Neural crest cell (in vitro differentiated cells): ENCODE measurements at places on chromosomes 7 and 10.
A peak's percentile ranks its signal among the peaks of the same experiment; 100 is the strongest.

DNA sequence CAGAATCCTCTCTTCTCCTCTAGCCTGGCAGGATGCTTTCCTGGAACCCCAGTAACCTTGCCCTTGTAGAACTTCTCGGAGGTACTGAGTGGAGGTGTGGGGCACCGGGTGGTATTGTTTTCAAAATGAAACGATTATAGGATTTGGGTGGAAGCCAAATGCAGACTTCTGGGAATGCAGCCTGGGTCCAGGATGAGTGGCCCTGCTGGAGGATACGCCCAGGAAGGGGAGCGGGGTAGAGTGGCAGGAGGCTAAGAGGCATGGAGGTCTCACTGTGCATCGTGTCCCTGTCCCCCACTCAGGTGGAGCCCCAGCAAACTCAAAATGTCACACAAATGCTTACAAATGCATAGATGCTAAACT, 109.1 kb upstream of the PPIF start:
- peak overlapping the region; percentile 80 for H3K4me3 ChIP-seq
- peaks cover 32% of the 10 kb centered on the region for H3K27me3 ChIP-seq
- H3K27ac ChIP-seq = peak overlapping the region; percentile 44
- peaks cover 3% of the 10 kb centered on the region for H3K36me3 ChIP-seq

GRCh38 chr10:102419269-102420180, 940 bp upstream of the PSD start:
- H3K4me1 ChIP-seq = peaks cover 68% of the 10 kb centered on the region
- peak overlapping the region; percentile 98 for H3K27ac ChIP-seq
- peak; percentile 92 for DNase-seq

DNA sequence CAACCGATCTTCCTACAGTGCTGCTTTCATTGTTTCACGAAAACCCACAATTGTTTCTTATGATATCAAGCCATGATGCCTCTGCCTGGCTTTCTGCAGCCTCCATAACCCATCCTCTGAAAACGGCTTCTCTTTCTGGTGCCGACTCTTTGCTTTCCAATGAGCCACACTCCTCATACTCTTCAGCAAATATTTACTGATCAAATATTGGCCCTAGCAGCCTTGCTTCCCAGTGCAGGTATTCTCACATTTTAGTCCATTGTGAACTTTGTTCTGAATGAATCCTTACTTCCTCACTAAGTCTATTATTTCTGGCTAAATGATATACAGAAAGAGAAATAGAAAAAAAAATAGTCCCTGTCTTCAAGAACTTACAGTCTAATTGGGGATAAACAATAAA, 35.5 kb downstream of the LAMB1 start:
- H3K4me3 ChIP-seq = no peak overlapping the region
- peaks cover 22% of the 10 kb centered on the region for H3K36me3 ChIP-seq
- H3K27ac ChIP-seq = no peak overlapping the region
- H3K4me1 ChIP-seq = peaks cover 14% of the 10 kb centered on the region
- H3K27me3 ChIP-seq = no peaks in the 10 kb centered on the region

- H3K4me1 ChIP-seq = peaks cover 3% of the 10 kb centered on the region
- H3K27ac ChIP-seq = no peak overlapping the region
- H3K36me3 ChIP-seq = no peaks in the 10 kb centered on the region
- no peak for DNase-seq
Measured at GRCh38 chr7:85230623-85231022, 43.8 kb upstream of the SEMA3D start.

- no peak for DNase-seq
- no peaks in the 10 kb centered on the region for H3K36me3 ChIP-seq
- peaks cover 40% of the 10 kb centered on the region for H3K4me1 ChIP-seq
- no peak overlapping the region for H3K27ac ChIP-seq
- no peak overlapping the region for H3K4me3 ChIP-seq
Measured at GRCh38 chr10:112628951-112629609, 182.1 kb downstream of the VTI1A start.

GRCh38 chr7:127879436-127879835, 151.8 kb downstream of the LRRC4 start:
- H3K36me3 ChIP-seq = no peaks in the 10 kb centered on the region
- H3K27me3 ChIP-seq = no peaks in the 10 kb centered on the region
- H3K27ac ChIP-seq = no peak overlapping the region
- peaks cover 3% of the 10 kb centered on the region for H3K4me1 ChIP-seq

- no peak for DNase-seq
- H3K27me3 ChIP-seq = no peaks in the 10 kb centered on the region
- peaks cover 17% of the 10 kb centered on the region for H3K4me1 ChIP-seq
- no peak overlapping the region for H3K27ac ChIP-seq
- H3K4me3 ChIP-seq = no peak overlapping the region
Measured at GRCh38 chr7:127955051-127955531, 76.1 kb downstream of the LRRC4 start.

DNA sequence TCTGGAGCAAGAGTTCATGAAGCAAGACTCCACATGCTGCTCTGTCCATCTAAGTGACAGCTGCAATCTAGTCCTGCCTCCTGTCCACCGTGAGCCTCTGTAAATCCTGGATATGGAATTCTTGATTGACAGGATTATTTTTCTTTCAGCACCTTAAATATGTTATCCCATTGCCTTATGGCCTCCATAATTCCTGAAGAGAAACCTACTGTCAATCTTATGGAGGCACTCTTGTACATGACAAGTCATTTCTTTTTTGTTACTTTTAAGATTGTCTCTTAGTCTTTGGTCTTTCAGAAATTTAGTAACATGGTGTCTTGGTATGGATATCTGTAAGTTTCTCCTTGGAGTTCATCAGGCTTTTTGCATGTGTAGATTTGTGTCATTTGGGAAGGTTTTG, 82.8 kb downstream of the NPSR1 start:
- no peaks in the 10 kb centered on the region for H3K4me1 ChIP-seq
- H3K36me3 ChIP-seq = no peaks in the 10 kb centered on the region
- H3K27ac ChIP-seq = no peak overlapping the region
- DNase-seq = no peak
- H3K4me3 ChIP-seq = no peak overlapping the region

DNA sequence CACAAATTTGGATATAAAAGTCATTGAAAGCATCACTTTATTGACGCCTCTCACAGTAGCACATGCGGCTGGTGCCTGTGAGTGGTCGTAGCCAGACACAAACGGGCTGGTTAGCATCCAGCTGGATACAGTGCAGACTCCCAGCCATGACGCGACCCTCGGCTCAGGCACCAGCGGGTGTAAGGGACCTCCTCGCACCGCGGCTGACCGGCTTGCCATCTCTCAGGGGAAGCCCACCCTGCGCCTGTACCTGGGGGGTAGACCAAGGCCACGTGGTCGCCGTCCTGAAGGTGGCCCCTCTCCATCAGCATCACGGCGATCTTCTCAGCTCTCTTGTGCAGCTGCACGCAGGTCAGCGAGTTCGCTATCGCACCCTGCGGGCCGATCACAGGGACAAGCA, 213.8 kb downstream of the ZMYND11 start:
- no peak for DNase-seq
- H3K27me3 ChIP-seq = no peaks in the 10 kb centered on the region
- H3K4me1 ChIP-seq = no peaks in the 10 kb centered on the region

- H3K36me3 ChIP-seq = no peaks in the 10 kb centered on the region
- H3K27ac ChIP-seq = no peak overlapping the region
- no peaks in the 10 kb centered on the region for H3K27me3 ChIP-seq
- H3K4me3 ChIP-seq = no peak overlapping the region
Measured at GRCh38 chr7:102891693-102892261, 21.0 kb upstream of the LRRC17 start.

- no peak for DNase-seq
- no peaks in the 10 kb centered on the region for H3K4me1 ChIP-seq
- no peak overlapping the region for H3K4me3 ChIP-seq
- no peak overlapping the region for H3K27ac ChIP-seq
- no peaks in the 10 kb centered on the region for H3K36me3 ChIP-seq
- no peaks in the 10 kb centered on the region for H3K27me3 ChIP-seq
Measured at GRCh38 chr7:81268551-81268950, 349.7 kb upstream of the SEMA3C start.

- no peaks in the 10 kb centered on the region for H3K4me1 ChIP-seq
- H3K27ac ChIP-seq = no peak overlapping the region
- no peak overlapping the region for H3K4me3 ChIP-seq
- DNase-seq = no peak
- H3K27me3 ChIP-seq = peaks cover 4% of the 10 kb centered on the region
Measured at GRCh38 chr7:8516976-8517375, 83.6 kb downstream of the NXPH1 start.

DNA sequence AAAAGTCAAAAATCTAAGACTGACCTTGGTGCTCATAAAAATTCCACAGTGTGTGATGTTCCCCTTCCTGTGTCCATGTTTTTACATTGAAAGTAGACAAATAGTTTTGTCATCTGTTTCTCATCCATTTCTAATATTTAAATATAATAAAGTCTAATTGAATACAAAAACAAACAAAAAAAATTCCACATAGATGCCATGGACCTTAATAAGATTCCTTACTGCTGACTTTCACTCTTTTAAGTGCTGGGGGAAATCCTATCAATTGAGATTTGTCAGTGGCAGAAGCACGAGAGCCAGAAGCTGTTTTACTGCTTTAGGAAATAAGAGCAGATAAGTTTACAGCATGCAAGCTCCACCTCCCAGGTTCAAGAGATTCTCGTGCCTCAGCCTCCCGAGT, 310.0 kb downstream of the ABCA13 start:
- no peak overlapping the region for H3K27ac ChIP-seq
- no peaks in the 10 kb centered on the region for H3K27me3 ChIP-seq
- no peak overlapping the region for H3K4me3 ChIP-seq
- peaks cover 6% of the 10 kb centered on the region for H3K36me3 ChIP-seq
- DNase-seq = no peak
- no peaks in the 10 kb centered on the region for H3K4me1 ChIP-seq

DNA sequence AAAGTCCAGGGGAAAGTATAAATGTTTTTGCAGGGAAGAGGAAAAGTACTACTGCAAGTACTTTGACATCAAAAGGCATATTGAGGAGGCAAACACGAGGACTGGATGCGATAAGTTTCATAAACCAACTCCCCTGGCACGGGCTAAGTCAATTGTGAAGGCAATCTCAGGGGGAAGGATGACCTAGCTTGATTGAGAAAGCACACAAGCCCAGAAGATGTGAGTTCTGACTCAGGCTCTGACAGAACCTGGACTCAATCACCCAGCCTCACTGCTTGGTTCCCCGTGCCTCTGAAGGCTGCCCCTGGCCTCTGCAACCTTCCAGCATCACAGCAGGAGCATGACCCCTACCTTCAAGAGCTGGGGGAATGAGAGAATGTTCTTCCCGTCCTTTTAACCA, 93.2 kb upstream of the ZNF438 start:
- H3K4me1 ChIP-seq = peaks cover 14% of the 10 kb centered on the region
- no peaks in the 10 kb centered on the region for H3K27me3 ChIP-seq
- no peak for DNase-seq

- peaks cover under 1% of the 10 kb centered on the region for H3K4me1 ChIP-seq
- no peak for DNase-seq
- H3K27ac ChIP-seq = no peak overlapping the region
- H3K36me3 ChIP-seq = no peaks in the 10 kb centered on the region
- H3K27me3 ChIP-seq = no peaks in the 10 kb centered on the region
Measured at GRCh38 chr7:112566442-112567324, 85.9 kb downstream of the LSMEM1 start.

DNA sequence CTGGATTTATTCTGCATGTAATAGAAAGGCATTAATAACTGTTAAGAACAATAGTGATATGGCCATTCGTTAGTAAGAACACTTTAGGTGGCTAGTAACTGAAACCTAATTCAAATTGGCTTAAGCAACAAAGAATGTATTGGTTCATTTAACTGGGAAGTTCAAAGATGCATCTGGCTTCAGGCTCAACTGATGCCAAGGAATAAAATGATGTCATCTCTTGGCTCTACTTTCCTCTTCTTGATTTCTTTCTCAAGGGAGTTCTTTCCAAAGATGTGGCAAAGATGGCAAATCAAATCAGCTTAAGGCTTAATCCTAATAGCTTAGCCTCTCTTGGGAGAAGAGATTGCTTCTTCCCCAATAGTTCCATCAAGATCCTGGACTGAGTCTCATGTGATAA, 51.6 kb downstream of the PIK3CG start:
- peaks cover 4% of the 10 kb centered on the region for H3K36me3 ChIP-seq
- no peak for DNase-seq
- no peaks in the 10 kb centered on the region for H3K4me1 ChIP-seq
- peaks cover 5% of the 10 kb centered on the region for H3K27me3 ChIP-seq

DNA sequence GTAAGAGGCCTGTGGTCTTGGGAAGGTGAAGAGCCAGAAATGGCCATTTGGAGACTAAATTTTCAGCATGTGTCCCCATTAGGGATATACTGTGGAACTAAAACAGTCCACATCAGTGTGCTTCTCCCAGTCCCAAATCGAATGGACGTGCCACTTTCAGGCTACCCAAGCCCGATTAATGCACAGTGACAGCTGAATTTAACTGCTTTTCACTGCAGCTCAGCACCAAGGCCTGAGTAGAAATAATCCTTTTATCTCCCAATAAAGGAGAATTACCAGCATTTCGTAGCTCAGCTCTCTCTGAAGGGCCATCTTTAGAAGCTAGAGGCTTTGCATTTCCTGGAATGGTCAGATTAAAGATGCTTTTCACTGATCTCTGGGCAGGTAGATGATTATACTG, 183.3 kb downstream of the NPSR1 start:
- no peak for DNase-seq
- H3K27me3 ChIP-seq = no peaks in the 10 kb centered on the region
- H3K36me3 ChIP-seq = no peaks in the 10 kb centered on the region
- H3K27ac ChIP-seq = no peak overlapping the region
- H3K4me1 ChIP-seq = peaks cover 11% of the 10 kb centered on the region

- H3K4me1 ChIP-seq = peaks cover 8% of the 10 kb centered on the region
- no peak for DNase-seq
- H3K4me3 ChIP-seq = no peak overlapping the region
- H3K27ac ChIP-seq = no peak overlapping the region
- H3K27me3 ChIP-seq = no peaks in the 10 kb centered on the region
Measured at GRCh38 chr10:90913774-90914420, 7.0 kb downstream of the ANKRD1 start.

GRCh38 chr10:14306190-14306589, 24.5 kb downstream of the FRMD4A start:
- H3K36me3 ChIP-seq = no peaks in the 10 kb centered on the region
- H3K27ac ChIP-seq = no peak overlapping the region
- DNase-seq = no peak
- peaks cover 8% of the 10 kb centered on the region for H3K4me1 ChIP-seq

GRCh38 chr7:135964274-135964673, 12.9 kb downstream of the MTPN start:
- H3K27me3 ChIP-seq = no peaks in the 10 kb centered on the region
- H3K4me1 ChIP-seq = peaks cover 17% of the 10 kb centered on the region
- no peaks in the 10 kb centered on the region for H3K36me3 ChIP-seq
- no peak overlapping the region for H3K27ac ChIP-seq

GRCh38 chr7:36939816-36940215, 215.5 kb upstream of the AOAH start:
- no peak for DNase-seq
- peaks cover 9% of the 10 kb centered on the region for H3K36me3 ChIP-seq
- H3K4me1 ChIP-seq = peaks cover 4% of the 10 kb centered on the region
- H3K4me3 ChIP-seq = no peak overlapping the region
- H3K27me3 ChIP-seq = no peaks in the 10 kb centered on the region
- no peak overlapping the region for H3K27ac ChIP-seq

GRCh38 chr10:23095404-23095965, at the start of gene MSRB2:
TSS of gene MSRB2 (plus strand) at chr10:23095579. CDS start at chr10:23095609, 30 bp downstream.
- peak within 1 kb of the TSS; percentile 94 for H3K27ac ChIP-seq
- H3K36me3 ChIP-seq = peaks cover 6% of the 10 kb centered on the region
- H3K27me3 ChIP-seq = no peaks in the 10 kb centered on the region
- peaks cover 48% of the 10 kb centered on the region for H3K4me1 ChIP-seq
